ENCODE measurements at places on chromosomes 16 and 17. TPM values are rescaled to one million over a fixed set of nuclear protein-coding genes. Genes with fewer than 3 reads are reported as not detected.

OTOP2 gene
- not detected for total RNA-seq

DPEP2 gene
- total RNA-seq: not detected

CCDC92B gene
- total RNA-seq: 0.18 TPM

FOXF1 gene
- total RNA-seq: not detected

DNA sequence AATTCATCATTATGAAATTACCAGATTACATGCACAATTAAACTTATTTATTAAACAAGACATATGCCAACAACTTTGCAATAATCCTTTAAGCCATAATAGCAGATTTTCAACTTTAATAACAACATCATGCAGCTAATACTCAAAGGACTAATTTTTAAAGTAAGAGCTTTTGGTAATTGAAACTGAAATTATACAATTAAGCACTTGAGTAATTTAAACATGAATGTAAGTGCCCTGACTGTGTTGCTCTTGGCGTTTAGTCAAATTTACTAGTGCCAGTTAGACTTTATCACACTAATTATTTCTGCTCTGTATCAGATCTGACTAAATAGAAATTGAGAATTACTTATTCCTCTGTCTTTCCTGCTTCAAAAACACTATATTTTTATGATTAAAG is 46.8 kb upstream of the PSMD7 start:
- DNase-seq: no peak

DNA sequence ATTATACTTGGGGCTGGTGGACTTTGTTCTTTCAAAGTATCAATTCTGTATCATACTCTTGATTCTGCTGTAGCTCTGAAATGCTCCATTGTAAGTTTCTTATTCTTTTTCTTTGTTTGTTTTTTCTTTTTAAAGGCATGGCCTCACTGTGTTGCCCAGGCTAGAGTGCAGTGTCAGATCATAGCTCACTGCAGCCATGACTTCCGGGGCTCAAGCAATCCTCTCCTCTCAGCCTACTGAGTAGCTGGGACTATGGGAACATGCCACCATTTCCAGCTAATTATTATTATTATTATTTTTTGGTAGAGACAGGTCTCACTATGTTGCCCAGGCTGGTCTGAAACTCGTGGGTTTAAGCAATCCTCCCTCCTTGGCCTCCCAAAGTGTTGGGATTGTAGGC is 38.9 kb upstream of the METTL9 start:
- no peak for DNase-seq

GRCh38 chr17:65359016-65359415 is 202.4 kb downstream of the AXIN2 start:
- DNase-seq: no peak
